ENCODE measurements at places on chromosomes 3 and 15.

DNA sequence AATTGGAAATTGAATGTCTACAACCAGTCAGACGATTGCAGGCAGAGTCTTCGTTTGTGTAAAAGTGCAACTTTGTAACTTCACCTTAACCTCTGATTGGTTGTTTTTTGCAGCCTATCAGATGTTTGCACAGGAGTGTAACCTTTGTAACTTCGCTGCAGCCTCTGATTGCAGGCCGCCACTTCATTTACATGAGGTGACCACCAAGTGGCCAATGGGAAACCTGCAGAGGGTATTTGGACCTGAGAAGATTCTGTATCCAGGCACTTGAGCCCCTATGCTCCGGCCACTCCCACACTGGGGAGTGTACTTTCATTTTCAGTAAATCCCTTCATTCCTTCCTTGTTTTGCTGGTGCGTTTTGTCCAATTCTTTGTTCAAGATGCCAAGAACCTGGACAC, 68.1 kb upstream of the PFN2 start:
- DNase-seq = no peak

- no peak for DNase-seq
Observed at GRCh38 chr15:99449514-99449913, 116.3 kb upstream of the MEF2A start.

GRCh38 chr3:179624451-179624850, 19.9 kb downstream of the NDUFB5 start:
- DNase-seq = no peak

DNA sequence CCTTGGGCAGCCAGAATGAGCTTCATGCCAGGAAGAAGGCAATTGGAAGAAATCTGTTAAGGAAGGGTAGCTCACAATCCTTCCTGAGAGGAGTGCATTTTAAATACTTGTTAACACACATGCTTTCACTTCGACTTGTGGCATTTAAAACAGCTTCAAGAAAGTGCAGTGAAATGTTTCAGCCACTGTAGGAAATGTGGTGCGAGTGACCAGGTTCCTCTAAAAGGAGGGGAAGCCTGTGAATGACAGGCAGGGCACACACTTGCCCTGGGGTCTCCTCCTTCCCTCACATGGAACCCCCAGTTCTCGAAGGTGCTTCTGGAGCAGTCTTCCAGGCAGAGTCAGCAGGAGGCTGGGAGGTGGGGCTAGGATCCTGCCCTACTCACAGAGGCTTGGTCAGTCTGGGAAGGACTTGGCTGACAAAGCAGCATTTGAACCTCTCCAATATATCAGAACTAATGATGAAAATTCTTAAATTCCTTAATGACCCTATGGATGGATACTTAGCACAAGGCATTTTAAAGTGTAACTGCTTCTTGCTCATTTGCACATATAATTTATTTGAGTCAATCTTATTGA, 358.6 kb downstream of the CHST2 start:
- no peak for DNase-seq

GRCh38 chr15:29935296-29936004, 113.2 kb upstream of the TJP1 start:
- no peak for DNase-seq

DNA sequence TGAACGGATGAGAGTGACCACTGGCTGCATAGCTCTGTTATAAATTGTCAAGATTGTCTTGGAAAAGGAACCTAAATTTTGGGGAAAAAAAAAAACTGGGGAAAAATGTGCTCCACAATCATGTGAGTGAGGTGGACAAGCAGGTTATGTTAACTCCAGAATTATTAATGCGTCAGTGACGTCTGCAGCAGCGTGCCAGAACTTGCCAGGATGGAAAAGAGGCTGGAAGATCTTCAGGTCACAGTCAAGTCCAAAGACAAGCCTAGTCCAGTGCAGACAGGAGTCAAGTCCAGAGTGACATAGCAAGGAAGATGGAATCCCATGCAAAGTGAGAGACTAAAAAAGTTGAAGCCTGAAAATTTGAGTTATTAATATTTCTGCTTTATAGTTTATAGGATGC, 140.6 kb downstream of the RYR3 start:
- DNase-seq = no peak

All from activated CD4-positive, alpha-beta T cell treated with anti-CD3 and anti-CD28 coated beads, Interleukin-2, amount 50 U/mL, for 16 hours (primary cell).